ENCODE measurements at places on chromosomes 3 and 15. TPM values are rescaled to one million over a fixed set of nuclear protein-coding genes. Genes with fewer than 3 reads are reported as not detected.

DNA sequence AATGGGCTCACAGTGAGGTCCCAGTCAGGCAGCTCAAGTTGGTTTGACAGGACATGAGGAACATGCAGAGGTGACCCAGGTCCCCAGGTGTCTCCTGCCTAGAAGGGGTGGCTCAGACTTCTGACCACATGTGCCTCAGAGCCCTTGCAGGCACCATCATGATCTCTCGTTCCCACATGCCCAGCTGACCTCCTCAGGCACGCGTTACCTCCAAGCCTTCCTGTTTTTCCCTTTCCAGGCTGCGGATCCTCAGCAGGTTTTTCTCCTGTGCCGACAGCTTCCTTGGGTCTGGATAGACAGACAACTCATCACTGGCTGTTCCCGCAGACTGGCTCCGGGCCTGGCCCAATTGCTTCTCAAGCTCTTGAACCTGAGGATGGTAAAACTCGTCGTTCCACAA lies 30.4 kb downstream of the CCDC13 start:
- H3K36me3 ChIP-seq, result no peaks in the 10 kb centered on the region
- no peaks in the 10 kb centered on the region for H3K27me3 ChIP-seq

DNA sequence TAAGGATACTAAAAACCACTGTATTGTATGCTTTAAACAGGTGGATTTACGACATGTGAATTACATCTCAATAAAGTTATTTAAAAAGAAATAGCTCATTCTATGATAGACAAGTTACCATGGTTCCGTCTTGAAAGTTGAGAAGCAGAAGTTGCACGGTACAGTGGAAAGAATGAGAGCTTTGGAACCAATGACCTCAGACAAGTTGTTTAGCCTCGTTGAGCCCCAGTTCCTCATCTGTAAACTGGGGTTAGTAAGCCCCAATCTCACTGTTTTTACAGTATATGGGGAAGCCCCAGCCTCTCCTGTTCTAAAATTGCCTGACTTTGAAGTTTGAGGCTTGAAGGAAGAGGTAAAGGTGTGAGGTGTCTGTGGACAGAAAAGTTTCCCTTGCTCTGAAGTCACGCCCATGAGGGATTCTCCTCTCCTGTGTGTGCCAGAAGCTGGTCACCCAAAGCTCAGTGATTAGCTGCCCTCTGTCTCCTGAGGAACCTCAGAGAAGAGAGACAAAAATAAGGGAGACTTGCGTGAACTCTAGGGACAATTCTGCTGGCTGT lies 10.0 kb downstream of the CRYGS start:
- H3K4me1 ChIP-seq, result no peaks in the 10 kb centered on the region
- no peaks in the 10 kb centered on the region for H3K27me3 ChIP-seq
- no peak for DNase-seq
- no peaks in the 10 kb centered on the region for H3K36me3 ChIP-seq
- no peak overlapping the region for H3K27ac ChIP-seq

GRCh38 chr15:25795061-25795460 lies 68.1 kb downstream of the ATP10A start:
- H3K27me3 ChIP-seq, result no peaks in the 10 kb centered on the region
- no peak for DNase-seq
- H3K36me3 ChIP-seq, result no peaks in the 10 kb centered on the region
- peaks cover 7% of the 10 kb centered on the region for H3K4me1 ChIP-seq
- no peak overlapping the region for H3K4me3 ChIP-seq

- H3K27me3 ChIP-seq, result no peaks in the 10 kb centered on the region
- H3K36me3 ChIP-seq, result no peaks in the 10 kb centered on the region
- DNase-seq, result peak; percentile 59
- peak overlapping the region; percentile 46 for H3K4me3 ChIP-seq
- peak overlapping the region; percentile 45 for H3K27ac ChIP-seq
These were observed 609 bp downstream of the RNF13 start for GRCh38 chr3:149813367-149814281.

DNA sequence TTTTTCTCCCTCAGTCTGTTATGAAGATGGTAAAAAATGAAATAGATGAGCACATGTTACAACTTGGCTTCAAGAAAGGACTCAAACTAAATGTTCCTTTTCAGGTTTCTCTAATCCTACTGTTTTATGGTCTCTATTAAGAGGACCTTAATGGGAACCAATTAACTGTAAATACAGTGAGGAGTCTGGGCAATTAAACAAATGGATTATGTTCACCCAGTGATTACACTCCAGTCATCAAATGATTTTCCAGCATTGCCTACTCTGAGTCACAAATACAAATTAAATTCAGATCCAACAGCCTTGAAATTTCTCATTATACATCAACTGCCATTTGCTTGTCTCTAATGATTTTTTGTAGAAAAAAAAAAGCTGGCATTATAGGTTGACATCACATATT lies 129.2 kb downstream of the NEK10 start:
- H3K4me1 ChIP-seq, result no peaks in the 10 kb centered on the region
- no peak for DNase-seq
- no peak overlapping the region for H3K4me3 ChIP-seq
- no peaks in the 10 kb centered on the region for H3K36me3 ChIP-seq
- H3K27ac ChIP-seq, result no peak overlapping the region

GRCh38 chr3:197482001-197482400 lies 73.8 kb downstream of the BDH1 start:
- DNase-seq, result no peak
- H3K4me3 ChIP-seq, result no peak overlapping the region
- no peaks in the 10 kb centered on the region for H3K27me3 ChIP-seq
- no peak overlapping the region for H3K27ac ChIP-seq
- no peaks in the 10 kb centered on the region for H3K4me1 ChIP-seq

DNA sequence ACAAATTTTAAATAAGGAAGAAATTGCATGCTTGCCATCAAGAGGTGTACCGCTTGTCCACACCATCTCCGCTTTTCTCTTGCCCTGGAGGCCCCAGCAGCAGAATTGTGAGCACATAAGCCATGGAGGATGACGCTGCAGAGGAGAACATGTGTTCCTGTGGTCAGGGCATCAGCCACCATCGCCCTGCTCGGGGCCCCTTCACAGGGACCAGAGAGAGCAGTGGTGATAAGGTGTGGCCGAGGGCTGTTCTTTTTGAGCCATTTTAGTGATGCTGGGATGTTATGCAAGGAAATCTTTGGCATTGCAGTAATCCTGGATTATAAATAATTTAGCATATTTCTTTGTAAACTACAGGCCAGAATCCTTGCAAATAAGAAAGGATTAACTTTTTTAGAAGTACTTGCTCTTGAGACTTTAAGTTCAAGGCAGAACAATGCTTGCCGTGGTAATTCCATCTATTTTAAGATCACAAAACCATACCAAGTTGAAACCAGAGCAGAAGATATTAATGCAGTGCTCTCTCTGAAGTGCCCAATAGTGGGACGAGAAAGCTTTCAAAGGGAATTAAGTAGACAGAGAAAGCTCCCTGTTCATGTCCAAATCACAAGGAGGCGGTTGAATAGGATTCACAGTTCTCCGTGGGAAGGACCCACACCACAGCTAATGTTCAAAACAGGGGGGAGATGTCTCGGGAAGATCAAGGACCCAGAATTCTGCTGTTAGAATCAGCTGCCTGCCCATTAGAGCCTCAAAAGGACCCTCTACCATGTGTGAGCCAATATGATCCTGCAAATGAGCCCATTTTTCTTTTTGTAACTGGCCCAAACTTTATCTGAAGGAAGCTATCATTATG lies 338.5 kb downstream of the RORA start:
- no peak overlapping the region for H3K27ac ChIP-seq
- DNase-seq, result no peak
- no peaks in the 10 kb centered on the region for H3K36me3 ChIP-seq
- no peaks in the 10 kb centered on the region for H3K4me1 ChIP-seq

- no peak for DNase-seq
- H3K4me3 ChIP-seq, result no peak overlapping the region
- H3K4me1 ChIP-seq, result peaks cover 11% of the 10 kb centered on the region
- H3K27ac ChIP-seq, result no peak overlapping the region
These were observed 59.9 kb downstream of the FOXP1 start for GRCh38 chr3:71523628-71524027.

GRCh38 chr3:184953401-184953800 lies 141.4 kb downstream of the VPS8 start:
- no peak for DNase-seq
- H3K27me3 ChIP-seq, result no peaks in the 10 kb centered on the region
- H3K27ac ChIP-seq, result no peak overlapping the region
- no peak overlapping the region for H3K4me3 ChIP-seq
- H3K4me1 ChIP-seq, result no peaks in the 10 kb centered on the region
- H3K36me3 ChIP-seq, result no peaks in the 10 kb centered on the region

- H3K27me3 ChIP-seq, result no peaks in the 10 kb centered on the region
- no peak for DNase-seq
- no peak overlapping the region for H3K4me3 ChIP-seq
- no peaks in the 10 kb centered on the region for H3K36me3 ChIP-seq
- no peaks in the 10 kb centered on the region for H3K4me1 ChIP-seq
These were observed 172.8 kb downstream of the KLF13 start for GRCh38 chr15:31499236-31499952.

- H3K4me3 ChIP-seq, result no peak overlapping the region
- H3K4me1 ChIP-seq, result no peaks in the 10 kb centered on the region
- DNase-seq, result no peak
- H3K27me3 ChIP-seq, result no peaks in the 10 kb centered on the region
- H3K27ac ChIP-seq, result no peak overlapping the region
- peaks cover 2% of the 10 kb centered on the region for H3K36me3 ChIP-seq
These were observed 82.0 kb upstream of the XXYLT1 start for GRCh38 chr3:195352895-195353488.

SLC12A1 gene
- total RNA-seq, result 0.81 TPM

TMC3 gene
- total RNA-seq, result not detected
